ENCODE measurements at places on chromosomes 5 and 9.

GRCh38 chr5:136014049-136015002 is 14.5 kb upstream of the TGFBI start:
- DNase-seq: peak; percentile 63

- DNase-seq: no peak
These were observed 50.1 kb downstream of the TSPAN17 start for GRCh38 chr5:176697267-176697933.

DNA sequence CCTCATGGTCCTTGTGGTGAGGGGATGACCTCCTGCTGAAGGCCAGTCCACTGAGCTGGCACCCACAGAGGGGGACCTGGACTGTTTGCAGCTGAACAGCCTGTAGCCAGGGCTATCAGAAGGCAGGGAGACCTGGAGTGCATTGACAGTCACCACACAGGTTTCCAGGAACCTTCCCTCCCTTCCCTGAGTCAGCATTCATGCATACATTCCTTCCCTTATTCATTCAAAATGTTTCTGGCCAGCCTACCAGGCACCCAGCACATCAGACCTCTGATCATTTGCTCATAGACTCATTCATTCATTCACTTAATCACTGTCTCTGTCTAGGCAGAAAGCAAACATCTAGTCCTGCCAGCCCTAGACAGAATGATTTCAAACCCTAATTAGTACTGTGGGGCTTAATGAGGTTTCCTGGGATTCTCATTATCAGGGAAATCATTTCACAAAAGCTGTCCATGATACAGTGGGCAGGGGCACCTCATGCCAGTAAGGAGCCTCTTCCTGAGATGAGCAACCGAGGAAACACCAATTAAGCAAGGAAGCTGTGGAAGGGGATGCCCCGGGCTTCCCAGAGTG is 110.1 kb upstream of the PPP1R26 start:
- DNase-seq: no peak

DNA sequence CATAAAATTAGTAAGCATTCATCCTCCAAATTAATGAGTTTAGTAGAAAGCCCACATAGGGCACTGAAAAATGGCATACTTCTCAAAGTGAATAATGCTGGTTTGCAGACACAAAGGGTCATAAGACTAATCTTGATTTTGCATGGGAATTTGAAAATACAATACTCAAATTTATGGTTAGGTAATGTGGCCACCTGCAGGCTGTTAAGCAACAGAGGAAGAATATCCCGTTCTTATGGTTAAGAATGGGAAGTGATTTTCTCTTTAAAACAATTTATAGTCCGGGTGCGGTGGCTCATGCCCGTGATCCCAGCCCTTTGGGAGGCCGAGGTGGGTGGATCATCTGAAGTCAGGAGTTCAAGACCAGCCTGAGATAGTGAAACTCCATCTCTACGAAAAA is 9.4 kb upstream of the PLCXD3 start:
- DNase-seq: no peak

- no peak for DNase-seq
These were observed 28.7 kb downstream of the STRBP start for GRCh38 chr9:123239726-123240125.

- DNase-seq: no peak
These were observed 8.2 kb upstream of the FAM151B start for GRCh38 chr5:80479713-80480112.

GRCh38 chr5:157076558-157076957 is 17.6 kb upstream of the HAVCR1 start:
- DNase-seq: no peak

DNA sequence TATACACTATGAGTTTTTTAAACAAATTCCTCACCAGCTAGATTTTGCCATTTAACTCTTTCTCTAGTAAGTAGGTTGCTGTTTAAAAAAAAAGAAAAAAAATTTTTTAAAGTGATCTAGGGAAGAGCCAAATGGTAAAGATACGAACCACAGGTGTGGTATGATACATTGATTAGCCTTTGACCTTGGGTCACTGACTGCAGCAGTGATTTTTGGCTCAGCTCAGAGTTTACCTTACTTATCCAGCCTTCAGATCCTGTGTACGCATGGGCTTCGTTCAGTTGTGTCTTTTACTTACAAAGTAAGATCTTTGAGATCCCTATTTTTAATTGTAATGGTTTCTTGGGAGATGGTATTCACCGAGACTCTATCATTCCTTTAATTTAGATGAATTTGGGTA is 12.4 kb upstream of the GNG10 start:
- no peak for DNase-seq

DNA sequence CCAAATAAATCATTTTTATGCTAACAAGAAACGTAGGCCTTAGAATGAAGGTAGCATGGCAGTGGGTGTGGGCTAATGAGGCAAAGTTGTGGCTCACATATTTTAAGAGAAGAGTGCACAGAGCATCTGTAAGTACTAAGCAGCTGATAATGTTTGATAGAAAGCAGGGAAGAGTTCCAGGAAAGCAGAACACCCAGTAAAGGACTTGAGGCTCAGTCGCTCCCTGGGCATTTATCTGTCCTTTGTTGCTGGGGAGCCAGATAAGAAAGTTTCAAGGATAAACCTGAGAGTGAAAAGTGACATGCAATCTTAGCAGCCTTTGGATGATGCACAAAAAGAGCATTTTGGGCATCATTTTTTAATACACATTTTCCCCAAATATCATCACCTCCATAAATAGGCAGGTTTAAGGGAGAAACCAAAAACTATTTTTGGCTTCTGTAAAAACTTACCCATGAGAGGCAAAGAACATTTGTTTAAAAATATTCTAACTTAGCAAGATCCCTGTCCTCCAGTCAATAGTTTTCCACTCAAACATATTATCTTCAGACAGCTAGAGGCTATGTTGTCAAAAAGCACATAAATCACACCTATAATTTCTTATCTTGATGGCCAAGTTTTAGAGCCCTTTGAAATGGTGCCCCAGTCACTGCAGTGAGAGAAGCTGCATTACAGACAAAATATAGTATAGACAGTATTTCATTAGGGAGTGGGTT is 3.4 kb downstream of the FREM1 start:
- no peak for DNase-seq

GRCh38 chr9:127980060-127980705 is 606 bp downstream of the EEIG1 start:
- DNase-seq: no peak

DNA sequence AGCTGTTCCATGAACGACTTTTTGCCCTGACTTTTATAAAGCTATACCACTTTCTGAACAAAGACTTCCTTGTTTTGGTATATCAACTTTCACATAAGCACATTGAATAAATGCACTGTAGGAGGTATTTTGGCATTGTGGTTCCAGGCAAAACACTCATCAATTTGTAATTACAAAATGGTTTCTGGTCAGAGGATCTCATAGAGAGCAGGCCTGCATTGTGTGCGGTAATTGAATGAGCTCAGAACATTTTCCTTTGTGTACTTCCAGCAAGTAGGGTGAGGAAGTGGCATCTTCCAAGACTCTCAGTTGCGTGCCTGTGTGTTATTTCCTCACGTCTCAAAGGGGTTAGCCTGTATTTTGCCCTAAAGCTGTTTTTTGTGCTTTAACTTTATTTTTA is 89.2 kb downstream of the PDE6A start:
- no peak for DNase-seq

DNA sequence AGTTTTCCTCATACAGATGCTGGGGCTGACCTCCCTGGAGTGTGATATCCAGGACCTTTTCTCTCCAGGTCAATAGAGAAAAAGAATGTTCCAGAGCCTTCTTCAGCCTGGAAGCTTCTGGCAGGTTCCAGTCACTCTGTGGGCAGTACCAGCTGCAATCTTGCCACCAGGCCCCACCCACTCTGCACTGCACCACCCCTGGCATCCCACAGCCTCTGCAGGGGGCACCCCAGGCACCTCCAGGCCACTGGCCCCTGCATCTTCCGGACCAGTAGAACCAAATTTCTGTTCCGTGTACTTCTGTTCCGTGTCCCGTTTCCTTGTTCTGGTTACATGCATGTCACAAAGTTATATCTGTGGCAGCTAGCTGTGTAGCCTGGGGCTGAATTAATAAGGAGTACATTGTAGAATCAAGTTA is 83.3 kb upstream of the ZBTB43 start:
- DNase-seq: no peak

DNA sequence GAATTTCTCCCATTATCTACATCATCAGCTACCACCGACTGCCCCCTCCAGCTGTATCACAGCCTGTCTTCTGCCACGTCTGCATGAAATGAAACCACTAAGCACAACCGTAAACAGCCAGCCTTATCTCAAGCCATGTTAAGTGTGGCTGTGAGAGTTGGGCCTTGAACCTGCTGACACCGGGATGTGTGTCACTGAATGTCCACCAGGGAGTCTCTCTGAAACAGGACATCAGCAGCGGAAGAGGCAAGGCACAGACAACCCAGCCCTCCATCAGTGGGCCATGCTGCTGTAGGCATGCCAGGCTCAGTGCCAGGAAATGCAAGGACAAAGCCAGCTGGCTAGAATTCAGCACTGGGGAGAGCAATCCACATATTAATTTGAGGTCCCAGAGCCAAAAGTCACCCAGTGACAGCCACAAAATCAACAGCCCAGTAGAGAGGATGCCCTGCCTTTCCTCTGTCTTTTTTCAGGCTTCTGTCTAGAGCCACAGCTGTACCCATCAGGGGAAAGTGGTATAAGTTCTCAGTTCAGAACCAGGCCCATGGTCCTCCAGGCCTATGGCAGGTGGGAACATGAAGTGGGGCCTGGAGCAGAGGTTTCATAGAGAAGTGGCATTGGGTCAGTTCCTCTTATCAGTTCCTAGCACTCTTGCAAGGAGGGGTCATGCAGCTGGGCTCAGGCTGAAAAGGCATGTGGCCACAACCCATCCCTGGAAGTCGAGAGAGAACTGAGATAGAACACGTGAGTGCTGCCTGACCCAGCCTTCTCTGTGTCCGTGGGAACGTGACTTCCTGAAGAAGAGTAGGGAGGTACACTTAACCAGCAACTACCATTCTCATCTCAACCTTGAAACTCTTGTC is 199.4 kb downstream of the ESM1 start:
- no peak for DNase-seq

DNA sequence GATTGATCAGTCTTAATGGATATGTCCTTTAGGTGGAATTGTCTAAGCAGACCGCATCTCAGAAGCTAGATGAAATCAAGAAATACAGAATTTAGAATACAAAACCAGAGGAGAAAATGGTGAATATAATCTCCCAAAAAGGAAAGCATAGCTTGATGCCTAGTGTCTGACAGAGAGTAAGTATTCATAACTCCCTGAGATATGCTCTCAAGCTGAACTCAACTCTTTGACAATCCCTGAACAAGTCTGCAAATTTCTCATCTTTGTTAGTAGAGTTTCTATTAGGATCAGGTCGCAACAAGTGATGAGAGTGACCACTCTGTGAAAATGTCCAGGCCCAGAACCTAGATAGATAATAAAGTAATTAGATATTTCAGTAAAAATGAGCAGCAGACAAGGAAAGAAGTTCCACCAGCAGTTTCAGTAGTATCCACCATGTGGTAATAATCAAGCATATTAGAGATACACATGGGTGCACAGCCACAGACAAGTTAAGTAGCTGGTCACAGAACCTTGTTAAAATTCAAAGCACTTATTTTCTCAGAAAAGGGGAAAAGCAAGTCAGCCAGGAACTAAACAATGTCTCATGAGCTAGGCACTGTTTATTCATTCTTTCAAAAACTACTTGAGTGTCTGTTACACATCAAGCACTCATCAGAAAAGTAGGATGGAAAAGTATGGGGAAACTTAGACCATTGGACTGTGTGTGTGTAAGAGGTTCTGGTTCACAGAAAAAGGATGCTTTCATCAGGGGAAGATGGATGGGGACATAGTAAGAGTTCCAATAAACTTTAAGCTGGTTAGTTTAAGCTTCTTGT is 481.5 kb upstream of the TUSC1 start:
- no peak for DNase-seq

DNA sequence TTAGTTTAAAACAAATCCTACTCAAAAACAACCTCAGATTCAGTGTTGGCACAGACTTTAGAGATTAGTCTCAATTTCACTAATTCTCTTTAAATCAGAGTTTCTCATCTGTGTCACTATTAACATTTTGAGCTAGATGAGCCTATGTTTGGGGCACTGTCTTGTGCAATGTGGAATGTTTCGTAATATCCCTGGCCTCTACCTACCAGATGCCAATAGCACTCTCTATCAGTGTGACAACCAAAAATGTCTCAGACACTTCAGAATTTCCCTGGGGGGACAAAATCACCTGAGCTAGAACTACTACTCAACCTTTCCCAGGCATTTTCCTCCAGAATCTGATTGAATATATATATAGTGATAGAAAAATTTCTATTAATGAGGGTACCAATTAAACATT is 465.2 kb upstream of the RGMB start:
- no peak for DNase-seq

DNA sequence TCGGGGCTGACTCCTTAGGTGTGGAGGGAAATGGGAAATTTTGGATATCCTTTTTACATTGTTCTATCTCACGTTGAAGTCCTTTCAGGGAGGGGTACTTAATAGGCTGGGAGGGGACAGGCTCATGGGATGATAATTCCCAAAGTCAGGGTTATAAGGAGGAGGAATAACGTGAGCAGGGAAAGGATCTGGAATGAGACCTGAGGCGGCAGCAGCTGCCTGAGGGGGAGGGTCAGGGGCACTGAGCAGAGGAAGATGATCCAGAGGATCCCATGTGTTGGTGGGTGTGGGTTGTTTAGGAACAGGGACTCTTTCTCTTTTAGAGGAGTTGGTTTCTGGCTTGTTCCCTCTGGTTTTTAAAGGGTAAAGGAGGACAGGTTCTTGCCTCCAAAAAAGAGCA is 18.7 kb downstream of the IFT74 start:
- DNase-seq: no peak

DNA sequence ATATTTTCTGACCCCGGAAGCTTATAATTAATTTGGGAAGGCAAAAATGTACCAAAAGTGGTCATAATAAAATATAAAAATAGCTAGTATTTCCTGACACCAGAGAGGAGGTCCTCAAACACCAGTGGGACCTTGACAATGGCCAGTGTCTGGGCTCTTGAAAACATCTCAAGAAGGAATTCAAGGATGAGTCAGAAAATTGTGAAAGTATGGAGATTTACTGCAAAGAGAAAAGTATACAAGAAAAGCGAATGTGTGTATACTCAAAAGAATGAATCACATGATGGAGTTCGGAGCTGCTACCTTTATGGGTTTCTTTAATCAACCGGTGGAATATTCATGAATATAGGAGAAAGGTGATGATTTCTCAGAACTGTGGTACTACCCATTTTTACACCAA is 1709.0 kb upstream of the WWC1 start:
- DNase-seq: no peak

DNA sequence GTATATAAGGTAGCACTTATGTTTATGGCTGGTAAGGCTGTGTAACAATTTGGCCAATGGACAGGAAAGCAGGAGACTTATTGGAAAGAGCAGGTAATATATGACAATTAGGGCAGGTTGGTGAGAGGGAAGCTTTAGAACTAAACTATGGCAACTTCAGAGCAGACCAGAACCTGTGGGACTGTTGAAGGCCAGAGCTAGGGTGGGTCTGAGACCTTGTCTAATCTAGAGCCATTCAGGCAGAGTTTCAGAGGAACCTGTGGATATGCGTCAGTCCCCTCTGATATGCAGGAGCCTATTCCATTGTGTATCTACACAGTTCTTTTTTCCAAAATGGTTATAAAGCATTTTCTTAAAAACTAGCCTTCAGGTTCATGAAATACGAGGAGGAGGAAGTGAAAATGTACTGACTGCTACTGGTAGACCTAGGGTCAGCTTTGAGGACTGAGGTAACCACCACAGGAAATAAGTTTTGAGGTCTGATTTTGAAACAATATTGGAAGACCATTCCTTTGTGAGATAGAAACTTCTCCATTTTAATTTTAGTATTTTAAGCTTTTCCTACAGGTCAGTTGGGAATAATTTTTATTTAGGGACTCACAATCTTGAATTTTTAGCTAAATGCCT is 37.6 kb downstream of the ELL2 start:
- DNase-seq: no peak

- no peak for DNase-seq
These were observed 49.6 kb upstream of the RAPGEF6 start for GRCh38 chr5:131684595-131684994.
